H4 (cell line): ENCODE measurements at places on chromosomes 12 and 14.

DNA sequence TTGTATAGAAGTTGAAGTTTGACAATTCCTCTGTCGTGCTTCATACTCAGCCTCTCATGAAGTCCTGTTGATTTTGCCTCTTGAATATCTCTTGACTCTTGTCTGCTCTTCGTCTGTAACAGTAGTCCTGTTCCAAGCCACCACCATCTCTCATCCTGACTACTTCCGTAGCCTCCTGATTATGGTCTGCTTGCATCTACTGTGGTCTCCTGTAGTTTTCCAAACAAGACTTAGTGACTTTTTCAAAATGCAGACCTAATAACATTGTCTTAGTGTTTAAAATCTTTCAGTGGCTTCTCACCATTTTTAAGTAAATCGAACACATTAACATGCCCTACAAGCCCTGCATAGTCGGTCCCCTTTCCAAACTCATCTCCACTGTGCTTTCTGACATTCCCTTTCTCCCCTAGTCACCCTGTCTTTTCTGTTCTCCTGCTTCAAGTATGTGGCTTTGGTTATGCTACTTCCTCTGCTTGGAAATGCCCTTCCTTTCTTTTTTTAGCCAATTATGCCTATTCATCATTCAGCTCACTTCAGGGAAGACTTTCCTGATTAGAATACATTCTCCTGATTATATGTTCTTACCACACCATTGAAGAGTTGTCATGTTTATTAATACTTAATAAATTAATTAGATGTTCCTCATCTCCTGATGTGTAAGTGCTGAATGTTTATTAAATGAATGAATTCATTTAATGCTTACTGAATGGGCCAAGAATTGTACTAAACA lies 2.0 kb downstream of the SCYL2 start:
- DNase-seq = no peak

- DNase-seq = no peak
Measured at GRCh38 chr14:75381642-75382041, 46.2 kb upstream of the JDP2 start.

GRCh38 chr14:58327019-58327418 lies 28.7 kb downstream of the ARID4A start:
- no peak for DNase-seq

DNA sequence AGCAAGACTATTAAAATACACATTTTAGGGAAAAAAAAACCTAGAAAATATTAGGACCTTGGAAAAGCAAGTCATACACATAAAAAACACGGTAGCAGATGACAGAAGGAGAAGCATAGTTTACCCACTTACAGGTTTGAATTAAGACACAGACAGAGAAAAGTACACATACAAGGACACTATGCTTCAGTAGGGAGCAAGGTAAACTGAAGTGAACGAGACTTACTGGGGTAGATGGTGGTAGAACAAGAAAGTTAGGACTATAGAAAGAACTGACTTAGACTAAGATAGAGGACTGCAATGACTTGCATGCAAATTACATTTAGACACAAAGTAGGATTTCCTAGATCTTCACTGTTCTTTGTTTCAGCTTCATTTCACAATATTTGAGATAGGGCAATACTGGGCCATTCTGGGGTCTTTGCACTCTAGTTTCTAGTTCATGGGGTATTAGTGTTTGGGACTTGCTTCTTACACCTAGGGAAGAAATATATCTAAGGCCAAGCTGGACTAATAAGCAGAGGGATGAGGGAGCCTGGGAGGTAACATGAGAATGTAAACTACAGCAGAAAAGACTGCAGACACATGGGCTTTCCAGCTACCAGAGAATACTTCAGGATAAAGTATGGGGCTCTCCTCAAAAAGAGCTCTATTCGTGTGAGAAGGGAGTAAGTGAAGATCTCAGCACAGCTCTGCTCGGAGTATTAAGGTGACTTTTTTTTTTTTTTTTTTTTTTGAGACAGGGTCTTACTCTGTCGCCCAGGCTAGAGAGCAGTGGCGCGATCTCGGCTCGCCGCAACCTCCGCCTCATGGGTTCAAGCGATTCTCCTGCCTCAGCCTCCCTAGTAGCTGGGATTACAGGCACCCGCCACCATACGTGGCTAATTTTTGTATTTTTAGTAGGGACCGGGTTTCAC lies 27.7 kb upstream of the STAC3 start:
- DNase-seq = no peak

DNA sequence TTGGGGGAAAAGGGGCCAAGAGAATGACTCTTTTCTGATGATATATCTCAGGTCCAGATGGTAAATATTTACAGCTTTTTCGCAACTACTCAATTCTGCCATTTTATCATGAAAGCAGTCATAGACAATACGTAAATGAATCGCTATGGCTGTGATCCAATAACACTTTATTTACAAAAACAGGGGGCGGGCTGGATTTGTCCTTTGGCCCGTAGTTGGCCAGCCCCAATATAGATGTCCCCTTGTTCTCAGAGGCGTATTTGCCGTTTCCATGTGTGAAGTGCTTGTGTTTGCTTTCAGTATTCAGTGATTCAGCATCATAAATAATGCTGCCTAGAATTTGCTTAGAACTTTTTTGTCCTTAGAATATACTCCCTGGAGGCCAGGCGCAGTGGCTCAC lies 77.2 kb downstream of the CCDC92 start:
- no peak for DNase-seq

GRCh38 chr12:79409562-79409961 lies 281.2 kb downstream of the PAWR start:
- DNase-seq = peak; percentile 77

- no peak for DNase-seq
Measured at GRCh38 chr12:77594366-77594765, 236.3 kb upstream of the NAV3 start.

DNA sequence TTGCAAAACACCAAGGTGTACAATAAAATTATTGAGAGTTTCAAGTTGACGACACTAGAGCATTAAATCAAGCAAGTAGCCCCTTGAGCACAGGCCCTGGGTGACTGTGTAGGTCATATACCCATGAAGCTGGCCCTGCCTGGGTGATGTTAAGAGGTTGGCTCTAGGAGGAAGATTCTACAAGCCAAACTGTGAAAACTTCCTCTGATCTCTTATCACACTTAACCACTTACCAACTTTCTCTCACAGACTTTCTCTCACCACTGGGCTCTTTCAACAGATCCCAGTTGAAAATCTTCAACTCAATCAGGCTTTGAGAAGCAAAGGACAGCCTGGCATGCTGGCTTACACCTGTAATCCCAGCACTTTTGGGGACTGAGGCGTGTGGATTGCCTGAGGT lies 186.9 kb upstream of the BTG1 start:
- DNase-seq = no peak

DNA sequence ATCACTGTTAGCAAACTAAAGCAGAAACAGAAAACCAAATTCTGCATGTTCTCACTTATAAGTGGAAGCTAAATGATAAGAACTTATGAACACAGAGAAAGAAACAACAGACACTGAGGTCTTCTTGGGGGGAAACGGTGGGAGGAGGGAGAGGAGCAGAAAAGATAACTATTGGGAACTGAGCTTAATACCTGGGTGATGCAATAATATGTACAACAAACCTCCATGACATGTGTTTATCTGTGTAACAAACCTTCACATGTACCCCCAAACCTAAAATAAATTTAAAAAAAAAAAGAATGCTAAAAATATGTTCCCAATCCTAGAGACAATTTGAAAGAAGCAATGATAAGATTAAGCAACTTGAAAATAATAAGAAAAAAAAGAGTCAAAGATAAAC lies 89.5 kb downstream of the SOX5 start:
- no peak for DNase-seq

DNA sequence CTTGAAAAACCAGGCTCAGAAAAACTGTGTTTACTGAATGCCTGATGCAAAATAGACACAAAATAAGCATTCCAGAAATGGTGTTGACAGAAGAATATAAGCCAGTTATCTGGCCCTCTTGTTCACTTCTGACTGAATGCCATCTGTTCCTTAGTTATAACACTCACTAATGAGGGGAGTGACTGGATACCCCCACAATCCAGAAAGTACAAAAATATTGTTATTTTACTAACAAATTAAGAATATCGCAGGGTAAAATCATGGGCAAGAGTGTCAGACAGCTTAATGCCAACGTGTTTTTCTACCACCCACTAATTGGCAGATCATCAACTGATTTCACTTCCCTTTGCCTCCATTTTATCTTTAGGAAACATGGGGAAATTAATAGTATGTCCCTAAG lies 477.3 kb upstream of the FLRT2 start:
- no peak for DNase-seq

DNA sequence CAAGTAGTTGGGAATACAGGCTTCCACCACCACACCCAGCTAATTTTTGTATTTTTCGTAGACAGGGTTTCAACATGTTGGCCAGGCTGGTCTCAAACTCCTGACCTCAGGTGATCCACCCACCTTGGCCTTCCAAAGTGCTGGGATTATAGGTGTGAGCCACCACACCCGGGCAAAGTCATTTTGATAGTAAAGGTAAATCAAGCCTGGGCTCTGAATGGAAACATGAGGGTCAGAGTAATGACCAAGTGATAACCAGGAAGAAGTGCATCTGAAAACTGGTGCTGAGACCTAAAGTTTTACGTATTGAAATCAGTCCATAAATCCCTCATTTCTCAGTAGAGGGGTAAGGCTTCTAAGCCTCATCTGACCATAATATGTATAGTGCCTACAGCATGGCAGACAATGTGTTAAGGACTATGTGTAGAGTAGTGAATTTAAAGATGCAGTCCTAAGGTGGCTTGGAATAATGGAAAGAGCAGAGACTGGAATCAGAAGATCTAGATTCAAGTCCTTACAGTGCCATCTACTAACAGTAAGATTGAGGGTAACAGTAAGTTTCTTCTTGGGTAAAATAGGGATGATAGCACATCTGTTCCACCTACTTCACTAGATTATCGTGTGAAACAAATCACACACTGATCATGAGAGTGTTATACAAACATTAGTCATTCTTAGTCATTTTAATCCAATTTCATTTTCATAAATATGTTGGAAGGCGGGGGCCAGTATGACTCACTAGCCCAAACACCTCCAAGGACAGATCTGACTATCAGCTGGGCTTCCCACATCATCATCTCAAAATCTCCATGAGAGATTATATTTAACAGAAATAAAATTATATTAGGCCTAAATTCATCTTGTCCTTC lies 11.2 kb downstream of the MAP4K5 start:
- no peak for DNase-seq

DNA sequence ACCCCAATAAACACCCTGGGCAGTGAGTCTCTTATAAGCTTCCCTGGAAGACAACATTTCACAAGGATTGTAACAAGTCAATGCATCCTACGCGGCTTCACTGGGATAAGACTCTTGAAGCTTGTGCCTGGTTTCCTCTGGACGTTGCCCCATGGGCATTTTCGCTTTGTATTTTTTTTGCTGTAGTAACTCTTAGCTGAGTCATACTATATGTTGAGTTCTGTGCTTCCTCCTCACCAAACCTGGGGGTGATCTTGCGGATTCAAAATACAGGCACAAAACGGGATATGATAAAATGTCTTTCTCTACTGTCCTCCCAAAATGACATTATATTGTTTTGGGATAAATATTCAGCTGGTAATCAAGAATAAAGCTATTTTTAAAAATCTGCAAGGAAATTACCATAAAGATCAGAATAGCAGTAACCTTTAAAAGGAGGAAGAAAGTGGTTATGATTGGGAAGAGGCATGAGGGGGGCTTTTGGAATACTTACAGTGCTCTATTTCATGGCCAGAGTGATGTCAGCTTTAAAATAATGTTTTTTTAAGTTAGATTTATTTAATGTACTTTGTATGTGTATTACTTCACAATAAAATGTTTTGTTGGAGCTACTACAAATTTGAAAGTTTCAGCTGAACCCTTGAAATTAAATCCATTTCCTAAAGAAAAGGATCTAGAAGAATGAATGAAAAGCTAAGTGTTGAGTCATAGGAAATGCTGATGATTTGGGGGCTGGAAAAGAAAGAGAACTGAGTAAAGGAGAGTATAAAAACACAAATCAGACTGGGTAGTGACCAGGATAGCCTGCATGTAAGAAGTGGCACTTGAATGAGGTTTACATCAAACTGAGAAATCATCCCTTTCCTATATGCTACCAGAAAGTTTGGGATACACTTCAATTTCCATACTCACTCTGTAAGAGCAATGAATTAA lies 14.7 kb downstream of the BTBD7 start:
- peak; percentile 75 for DNase-seq

DNA sequence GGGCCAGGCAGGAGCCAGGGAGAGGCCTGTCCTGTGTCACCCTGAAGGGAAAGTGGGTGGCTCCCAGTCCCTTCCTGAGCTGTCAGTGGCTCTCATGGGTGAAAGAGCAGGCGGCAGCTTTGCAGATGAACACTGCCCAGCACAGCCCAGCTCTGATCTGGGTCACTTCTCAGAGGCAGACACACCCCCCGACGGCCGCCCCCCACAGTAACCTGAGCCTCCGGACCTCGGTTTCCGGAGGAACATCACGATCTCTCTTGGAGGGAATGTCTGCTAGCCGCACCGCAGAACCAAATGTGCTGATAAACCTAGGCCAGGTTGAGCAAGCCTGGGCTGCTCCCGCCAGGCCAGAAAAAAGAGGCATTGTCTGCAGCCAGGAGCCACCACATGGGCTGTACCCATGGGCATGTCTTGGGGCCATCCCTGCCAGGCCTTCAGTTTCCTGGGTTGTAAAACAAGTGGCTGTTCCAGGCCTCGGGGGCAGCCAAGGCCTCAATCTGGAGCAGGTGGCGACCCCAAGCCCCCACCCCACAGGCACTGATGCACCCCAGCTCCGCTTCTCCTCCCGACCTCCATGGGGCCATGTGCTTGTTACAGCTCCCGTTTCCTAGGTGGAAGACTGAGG lies 57.6 kb downstream of the NCOR2 start:
- peak; percentile 90 for DNase-seq

DNA sequence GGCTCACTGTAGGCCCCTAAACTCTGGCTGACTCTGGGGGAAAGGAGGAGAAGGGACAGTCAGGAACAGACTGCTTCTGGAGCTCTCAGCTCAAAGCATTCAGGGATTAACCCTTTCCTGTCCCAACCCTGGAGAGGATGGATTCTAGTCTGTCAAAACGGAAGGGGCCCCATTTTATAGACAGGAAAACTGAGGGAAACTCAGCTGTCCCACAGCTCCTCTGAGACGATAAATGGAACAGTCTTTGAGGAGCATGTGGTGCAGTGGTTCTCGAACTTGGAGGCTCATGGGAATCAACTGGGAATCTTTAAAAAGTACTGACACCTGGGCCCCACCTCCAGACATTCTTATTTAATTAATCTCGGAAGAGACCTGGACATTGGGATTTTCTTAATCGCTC lies 23.7 kb downstream of the SRRM4 start:
- no peak for DNase-seq

DNA sequence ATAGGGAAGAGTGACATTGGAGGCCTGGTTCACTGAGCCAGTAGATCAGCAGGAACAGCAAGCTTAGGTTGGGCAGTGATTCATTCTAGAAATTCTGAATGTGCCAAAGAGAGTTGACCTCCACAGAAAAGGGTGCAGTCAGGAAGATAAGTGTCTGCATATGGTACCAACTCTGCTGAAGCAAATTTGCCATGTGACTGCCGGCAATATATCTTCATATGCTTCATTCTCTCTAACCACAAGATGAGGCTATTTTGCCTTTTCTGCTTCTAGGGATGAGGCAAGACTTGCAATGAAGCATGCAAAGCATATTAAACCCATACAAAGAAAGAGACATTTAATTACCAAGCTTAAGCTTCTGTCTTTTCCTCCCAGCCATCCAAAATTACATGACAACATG lies 13.6 kb downstream of the CCDC198 start:
- peak; percentile 44 for DNase-seq

- no peak for DNase-seq
Measured at GRCh38 chr12:105928436-105928835, 210.3 kb downstream of the NUAK1 start.
